Right renal cortex interstitium (tissue), 3 donors: ENCODE measurements at places on chromosomes 5 and 9.

- no peak for DNase-seq
These were observed 80.0 kb upstream of the NTRK2 start for GRCh38 chr9:84589542-84589941.

DNA sequence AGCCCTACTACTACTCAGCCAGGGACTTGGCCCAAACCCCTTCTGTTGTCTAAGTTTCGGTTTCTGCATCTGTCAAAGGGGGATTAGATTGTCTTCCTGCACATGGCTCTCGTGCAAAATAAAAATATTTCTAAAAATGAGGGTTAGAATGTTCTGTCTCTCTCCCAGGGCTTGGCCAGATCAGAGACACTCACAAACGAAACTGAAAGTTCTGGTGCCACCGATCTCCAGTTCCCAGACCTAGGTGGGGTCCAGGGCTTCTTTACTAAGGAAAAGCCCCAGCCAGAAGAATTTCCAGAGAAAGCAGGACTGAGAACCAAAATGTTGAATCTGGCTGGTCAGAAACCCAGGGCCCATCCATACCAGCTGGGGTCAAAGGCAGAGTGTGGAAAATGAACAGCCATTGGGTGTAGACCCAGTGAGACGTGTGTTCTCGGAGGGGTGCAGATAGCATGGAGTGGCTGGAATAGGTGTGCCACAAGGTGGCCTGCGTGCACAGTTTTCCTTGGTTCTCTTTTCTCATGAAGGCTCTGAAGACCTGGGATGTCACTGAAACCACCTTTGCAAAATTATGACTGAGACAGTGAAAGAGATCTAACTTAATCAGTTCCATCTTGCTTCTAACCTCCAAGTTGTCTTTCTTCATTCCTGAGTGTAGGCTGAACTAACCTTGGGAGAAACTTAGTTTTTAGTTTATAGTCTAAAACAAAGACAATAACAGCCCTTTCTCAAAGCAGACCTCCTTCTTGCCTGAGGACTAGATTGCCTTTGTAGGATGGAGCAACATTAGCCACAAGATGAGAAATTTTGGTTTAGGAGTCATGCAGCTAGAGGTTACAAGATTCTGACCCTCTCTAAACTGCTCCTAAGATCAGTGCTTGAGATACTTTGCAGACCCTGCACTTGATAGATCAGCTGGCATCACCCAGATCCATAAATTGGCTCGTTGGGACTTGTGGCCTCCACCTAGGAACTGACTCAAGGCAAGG lies 2.3 kb upstream of the SLC23A1 start:
- DNase-seq, result no peak

- DNase-seq, result no peak
These were observed 23.9 kb downstream of the SRP19 start for GRCh38 chr5:112885001-112885400.

DNA sequence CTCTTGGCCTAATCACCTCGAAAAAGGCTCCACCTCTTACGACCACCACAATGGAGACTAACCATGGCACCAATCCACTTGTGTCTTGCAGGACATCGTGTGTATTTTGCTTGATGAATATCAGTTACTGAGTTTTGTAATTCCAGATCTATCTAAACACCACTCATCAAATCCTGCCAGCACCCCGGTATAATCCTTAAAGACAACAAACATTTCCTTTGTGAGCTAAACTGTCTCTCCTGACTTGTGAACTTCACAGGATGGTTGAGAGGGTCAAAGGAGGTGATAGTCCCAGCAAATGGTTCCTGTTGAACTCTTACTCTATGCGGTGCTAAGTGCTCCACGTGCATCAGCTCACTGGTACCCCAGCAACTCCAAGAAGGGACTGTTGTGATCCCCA lies 4.0 kb upstream of the TOR1B start:
- DNase-seq, result no peak

DNA sequence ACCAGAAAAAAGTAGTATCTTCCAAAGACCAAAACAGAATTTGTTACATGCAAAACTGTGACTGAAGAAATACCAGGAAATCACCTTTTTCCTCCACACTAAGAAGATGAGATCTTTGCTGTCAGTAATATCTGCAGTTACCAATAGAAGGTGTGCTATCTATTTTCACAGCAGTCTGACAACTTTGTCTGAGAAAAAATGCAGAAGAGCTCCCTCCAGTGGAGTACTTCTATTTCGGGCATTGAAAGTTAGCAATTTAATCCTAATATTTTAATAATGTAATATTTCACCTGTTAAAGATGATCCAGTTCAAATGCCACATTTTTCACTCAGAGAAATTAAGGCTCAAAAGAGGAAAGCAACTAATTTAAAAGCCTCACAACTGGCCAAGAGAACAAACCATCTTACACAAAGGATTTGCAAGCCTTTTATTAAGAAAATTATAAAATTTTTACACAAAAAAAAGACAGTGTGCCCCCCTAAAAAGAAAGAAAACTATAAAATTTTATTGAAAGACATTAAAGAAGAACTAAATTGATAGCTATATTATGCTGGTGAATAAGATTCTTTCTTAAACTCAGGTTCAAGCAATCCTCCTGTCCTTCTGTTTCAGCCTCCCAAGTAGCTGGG lies 50.6 kb downstream of the DEPDC1B start:
- DNase-seq, result no peak

DNA sequence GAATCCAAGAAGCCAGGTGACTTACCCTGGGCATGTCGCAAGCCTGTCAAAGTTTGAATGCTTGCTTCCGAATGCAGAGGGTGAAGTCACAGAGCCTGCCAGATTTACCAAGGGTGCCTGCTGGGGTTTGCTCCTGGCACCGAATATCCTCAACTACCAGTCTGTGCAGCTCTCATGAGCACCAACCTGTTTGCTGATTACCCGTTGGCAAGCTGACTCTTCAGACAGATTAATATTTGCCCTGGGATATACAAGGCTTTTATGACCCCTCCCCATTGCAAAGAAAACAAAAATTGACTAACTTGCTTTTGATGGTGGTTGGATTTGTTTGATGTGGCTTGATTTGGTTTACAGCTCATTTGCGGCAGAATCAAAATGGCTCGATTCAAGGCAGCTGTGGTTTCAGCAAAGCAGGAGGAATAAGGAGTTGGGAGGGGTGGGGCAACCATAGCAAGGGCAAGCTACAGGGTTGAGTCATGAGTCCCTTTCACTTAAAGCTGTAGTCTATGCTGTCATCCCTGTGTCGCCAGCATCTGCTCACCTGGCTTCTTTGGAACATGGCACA lies 82.3 kb upstream of the AGXT2 start:
- DNase-seq, result no peak

DNA sequence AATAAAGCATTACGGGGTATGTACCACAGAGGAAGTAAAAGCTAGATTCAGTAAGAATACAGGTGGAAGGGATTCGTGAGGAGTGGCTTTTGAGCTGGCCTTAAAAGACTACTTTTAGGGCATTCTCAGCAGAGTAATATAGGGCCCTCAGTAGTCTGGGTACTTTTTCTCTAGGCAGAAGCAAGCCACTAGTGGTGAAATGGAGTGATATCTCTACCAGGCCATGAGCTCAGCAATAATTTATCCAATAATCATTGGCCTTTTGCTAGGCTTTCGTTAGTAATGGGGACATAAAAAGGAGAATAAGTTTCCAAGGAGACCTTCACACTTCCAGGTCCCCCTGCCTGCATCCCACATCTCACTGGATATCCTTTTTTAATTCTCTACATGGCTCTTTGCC lies 1.7 kb downstream of the POLR3G start:
- DNase-seq, result no peak

GRCh38 chr9:94010980-94011533 lies 55.9 kb upstream of the BARX1 start:
- no peak for DNase-seq

DNA sequence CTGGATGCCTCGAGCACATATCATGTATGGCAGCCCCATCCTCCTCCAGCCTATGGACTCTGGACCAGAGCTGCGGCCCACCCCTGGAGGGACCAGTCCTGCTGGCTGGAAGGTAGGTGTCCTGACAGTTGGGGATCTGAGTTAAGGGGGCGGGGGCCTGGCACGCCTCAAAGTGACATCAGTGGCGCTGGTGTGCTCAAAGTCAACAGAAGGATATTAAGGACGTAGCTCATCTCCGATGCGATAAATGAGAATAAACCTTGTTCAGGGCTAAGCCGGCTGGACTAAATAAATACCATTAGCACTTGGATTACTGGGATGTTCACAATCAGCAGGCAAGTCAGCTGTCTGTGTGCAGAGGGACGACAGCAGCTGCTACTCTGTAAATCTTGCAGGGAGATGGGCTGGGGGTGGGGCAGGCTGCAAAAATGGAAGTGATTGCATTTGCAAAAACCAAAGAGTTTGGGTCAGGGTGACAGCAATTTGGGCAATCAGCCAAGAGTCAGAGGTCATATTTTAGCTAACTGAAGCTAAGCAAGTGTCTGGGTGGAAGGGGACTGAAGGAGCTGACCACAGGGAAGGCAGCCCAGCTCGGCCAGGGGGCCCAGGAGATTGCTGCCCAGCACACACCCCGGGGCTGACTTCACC lies 80.0 kb upstream of the LRRTM2 start:
- no peak for DNase-seq

GRCh38 chr5:91187032-91187431 lies 196.1 kb downstream of the ARRDC3 start:
- no peak for DNase-seq

DNA sequence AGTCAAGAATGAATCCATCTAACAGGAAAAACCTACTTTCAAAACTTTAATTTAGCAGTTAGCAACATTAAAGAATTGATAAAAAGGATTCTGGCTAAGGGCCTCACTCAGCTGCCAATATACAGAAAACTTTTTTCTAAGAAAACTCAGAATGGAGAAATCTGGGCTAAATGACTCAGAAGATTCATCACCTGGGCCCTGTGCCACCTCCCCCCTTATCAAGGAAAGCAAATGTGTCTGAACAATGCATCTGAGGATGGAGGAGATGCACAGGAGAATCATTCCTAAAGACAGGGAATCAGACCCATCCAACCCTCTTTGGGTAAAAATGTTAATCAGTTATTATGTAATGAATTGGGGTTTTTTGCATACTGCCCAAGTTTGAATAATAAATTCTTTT lies 592.0 kb upstream of the DMAC1 start:
- no peak for DNase-seq

DNA sequence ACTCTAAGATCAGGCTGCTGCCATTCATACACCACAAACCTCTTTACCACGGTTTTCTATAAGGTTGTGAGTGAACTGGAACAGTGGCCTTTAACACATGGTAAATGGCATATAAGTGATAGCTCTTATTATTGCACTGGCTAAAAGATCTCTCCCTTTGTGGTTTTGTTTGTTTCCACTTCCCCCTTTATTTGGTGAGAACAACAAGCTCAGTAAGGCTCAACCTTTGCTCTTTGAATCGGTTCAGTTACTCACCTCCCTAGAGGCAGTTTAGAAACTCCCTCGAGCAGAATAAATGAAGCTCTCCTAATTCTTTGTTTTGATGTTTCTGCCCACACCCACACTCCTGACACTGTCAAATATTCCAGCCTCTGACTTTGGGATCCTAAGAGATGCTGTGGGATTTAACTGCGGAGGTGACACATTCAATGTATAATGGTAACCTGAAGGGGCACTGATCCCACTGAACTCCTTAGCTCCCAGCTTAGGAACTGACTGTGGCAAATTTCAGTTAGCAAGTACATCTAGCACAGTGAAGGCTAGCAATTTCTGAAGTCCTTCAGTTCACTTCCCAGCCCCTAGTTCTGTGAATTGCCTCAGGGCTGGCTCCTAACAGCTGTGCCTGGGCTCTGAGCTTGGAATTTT lies 22.5 kb upstream of the RAD23B start:
- DNase-seq, result no peak

DNA sequence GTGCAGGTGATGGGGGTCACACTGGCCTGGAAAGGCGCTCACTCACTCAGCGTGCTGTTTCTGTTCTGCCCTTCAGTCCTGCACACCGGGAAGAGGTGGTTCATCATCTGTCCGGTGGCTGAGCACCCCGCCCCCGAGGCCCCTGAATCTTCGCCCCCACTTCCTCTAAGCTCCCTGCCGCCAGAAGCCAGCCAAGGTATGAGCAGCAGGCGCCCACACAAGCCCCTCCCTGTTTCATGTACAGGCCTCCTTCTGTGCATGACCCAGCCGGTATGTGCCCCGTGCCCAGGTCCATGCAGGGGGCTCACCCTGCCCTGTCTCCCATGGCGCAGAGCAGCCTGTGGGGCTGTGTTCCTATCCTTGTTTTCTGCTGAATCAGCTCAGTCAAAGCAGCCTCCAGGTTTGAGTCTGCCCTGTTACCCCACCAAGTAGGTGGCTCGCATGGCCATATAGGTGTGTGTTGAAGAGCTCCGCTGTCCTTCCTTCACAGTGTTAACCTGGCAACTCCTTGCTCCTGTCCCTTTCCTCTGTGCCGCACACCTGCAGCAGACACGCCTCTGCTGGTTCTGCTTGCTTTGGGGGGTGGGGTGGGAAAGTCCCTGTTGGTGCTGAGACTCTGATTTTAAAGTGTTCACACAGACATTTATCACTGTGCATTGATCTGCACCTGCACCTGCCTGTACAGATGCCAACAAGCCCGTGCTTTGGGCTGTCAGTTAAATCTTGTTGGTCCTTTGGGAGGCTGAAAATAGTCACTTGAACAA lies 84.8 kb downstream of the WNK2 start:
- no peak for DNase-seq

GRCh38 chr5:156482818-156483217 lies 155.9 kb downstream of the SGCD start:
- DNase-seq, result no peak

GRCh38 chr9:3823842-3824475 lies 298.2 kb upstream of the RFX3 start:
- no peak for DNase-seq

- DNase-seq, result no peak
These were observed 2.0 kb downstream of the LCN9 start for GRCh38 chr9:135664801-135665794.

- DNase-seq, result no peak
These were observed 19.8 kb downstream of the COL27A1 start for GRCh38 chr9:114174876-114175771.

GRCh38 chr9:38036359-38037084 lies 32.5 kb downstream of the SHB start:
- no peak for DNase-seq

DNA sequence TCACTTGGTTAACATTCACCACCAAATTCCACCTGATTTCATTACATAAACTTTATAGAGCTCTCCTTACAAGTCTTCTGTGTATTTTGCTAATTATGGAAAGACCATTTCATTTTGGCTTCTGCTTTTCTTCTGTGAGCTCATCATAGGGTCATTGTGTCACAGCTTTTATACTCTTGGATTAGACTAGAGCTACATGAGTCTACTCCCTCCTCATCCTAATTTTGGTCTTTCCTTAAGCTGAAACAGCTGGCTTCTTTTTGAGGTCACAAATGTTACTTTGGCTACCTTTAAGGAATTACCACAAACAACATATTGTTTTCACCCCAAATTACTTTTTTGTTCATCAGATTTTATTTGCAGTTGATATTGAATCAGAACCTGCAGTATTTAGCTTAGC lies 103.0 kb downstream of the NPR3 start:
- no peak for DNase-seq

GRCh38 chr5:9419794-9420193 lies 126.1 kb downstream of the SEMA5A start:
- no peak for DNase-seq

GRCh38 chr5:59149271-59149670 lies 566.4 kb downstream of the RAB3C start:
- no peak for DNase-seq

- DNase-seq, result no peak
These were observed 18.0 kb upstream of the SMC2 start for GRCh38 chr9:104075801-104076753.
